COLO829 (cell line): ENCODE measurements at places on chromosomes 6 and 20.

- no peak for DNase-seq
These were observed 239.2 kb upstream of the DEFB112 start for GRCh38 chr6:50288881-50289280.

- DNase-seq = no peak
These were observed 114.9 kb upstream of the DST start for GRCh38 chr6:56757588-56757984.

GRCh38 chr20:60513141-60513540 is 554.9 kb downstream of the CDH26 start:
- no peak for DNase-seq

DNA sequence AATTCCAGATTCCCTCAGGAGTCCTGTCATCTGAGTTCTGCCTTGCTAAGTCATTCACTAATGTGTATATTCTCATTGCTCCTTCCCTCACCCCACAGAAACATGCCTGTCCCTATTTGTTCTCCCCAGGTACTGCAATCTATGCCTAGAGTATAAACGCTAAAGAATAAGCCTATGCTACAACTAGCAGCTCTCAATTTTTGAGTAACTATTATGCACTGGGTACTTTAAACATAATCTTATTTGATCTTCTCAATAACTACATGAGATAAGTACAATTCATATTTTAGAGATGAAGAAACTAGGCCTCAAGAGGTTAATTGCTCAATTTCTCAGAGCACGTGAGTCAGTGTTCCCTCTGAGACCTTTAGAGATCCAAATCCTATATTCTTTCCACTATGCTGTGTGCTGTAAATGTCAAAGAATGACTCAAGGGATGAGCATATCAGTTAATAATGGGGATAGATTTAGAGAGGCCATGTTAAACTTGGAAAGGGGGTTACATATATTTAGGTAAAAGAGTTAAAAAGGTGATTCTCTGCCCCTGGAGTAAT is 423.8 kb upstream of the ADGRB3 start:
- DNase-seq = no peak

DNA sequence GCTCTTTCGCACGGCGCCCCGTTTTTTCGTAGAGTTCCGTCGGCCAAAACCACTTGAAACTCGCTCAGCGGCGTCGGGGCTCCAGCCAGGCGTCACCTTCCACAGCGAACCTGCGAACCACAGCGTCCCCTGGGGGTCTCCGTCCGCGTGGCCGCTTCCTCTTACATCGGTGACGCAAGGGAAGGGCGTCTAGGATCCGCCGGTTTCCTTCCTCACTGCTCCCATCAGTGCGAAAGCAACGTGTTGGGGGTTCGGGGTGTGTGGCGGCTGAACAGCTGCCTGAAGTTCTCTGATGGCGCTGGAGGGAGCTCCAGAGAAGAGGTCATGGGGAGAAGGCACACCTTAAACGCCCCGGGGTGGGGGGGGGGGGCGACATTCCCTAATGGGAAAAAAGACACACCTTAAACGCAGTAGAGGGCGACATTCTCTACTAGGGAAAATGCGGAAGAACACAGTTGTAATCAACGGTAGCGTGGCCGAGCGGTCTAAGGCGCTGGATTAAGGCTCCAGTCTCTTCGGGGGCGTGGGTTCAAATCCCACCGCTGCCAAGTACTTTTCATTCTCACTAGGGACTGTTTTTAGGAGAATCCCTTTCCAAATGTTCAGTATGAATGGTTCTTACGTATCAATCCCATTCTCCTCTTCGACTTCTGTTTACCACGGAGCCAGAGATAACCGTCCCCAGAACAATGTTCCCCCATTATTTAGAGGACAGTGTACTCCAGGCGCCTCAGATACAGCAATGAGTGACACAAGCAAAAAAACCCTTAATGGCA is 16.4 kb downstream of the ZNF311 start:
- DNase-seq = no peak

GRCh38 chr6:170433163-170434116 is 119.7 kb downstream of the PSMB1 start:
- DNase-seq = no peak

GRCh38 chr6:53944543-53944942 is 149.7 kb downstream of the LRRC1 start:
- DNase-seq = peak; percentile 24

DNA sequence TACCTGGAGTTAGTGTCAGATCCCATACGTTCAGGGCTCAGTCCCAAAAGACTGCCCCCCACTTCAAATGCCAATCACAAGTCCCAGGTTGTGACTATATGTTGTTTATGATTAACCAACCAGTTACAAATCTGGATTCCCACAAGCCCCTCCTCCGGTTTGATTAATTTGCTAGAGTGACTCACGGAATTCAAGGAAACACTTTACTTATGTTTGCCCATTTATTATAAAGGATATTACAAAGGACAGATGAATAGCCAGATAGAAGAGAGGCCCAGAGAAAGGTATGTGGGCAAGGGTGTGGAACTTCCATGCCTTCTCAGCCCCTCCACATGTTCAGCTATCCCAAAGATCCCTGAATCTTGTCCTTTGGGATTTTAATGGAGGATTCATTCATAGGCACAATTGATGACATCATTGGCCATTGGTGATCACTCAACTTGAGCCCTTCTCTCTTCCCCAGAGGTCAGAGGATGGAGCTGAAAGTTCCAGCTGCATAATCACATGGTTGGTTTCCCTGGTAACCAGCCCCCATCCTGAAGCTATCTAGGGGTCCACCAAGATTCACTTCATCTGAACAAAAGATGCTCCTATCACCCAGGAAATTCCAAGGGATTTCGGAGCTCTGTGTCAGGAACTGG is 2.0 kb downstream of the ECT2L start:
- DNase-seq = no peak

- DNase-seq = no peak
These were observed 5.3 kb downstream of the LINC00237 start for GRCh38 chr20:21100578-21101452.

- DNase-seq = no peak
These were observed 22.7 kb downstream of the LYRM2 start for GRCh38 chr6:89615882-89616281.

- DNase-seq = no peak
These were observed 528 bp downstream of the NHSL1 start for GRCh38 chr6:138498629-138499302.

DNA sequence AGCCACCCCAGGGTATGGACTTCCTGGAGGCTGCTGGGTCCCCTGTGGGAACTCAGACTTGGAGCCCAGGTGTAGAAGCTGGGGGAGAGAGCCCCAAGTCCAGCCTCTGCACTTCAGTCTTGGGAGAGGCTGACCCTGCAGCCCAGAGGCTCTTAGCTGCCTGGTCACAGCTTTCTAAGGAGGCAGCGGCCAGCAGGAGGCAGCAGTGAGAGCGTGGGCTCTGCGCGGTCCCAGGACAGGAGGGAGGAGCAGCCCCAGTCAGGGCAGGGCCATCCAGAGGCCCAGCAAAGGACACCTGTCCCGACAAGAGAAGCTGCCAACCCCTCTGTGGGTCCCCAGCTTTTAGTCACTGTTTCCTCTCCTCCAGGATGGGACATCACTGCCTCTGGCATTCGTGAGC is 9.4 kb downstream of the TREML2 start:
- DNase-seq = peak; percentile 28

DNA sequence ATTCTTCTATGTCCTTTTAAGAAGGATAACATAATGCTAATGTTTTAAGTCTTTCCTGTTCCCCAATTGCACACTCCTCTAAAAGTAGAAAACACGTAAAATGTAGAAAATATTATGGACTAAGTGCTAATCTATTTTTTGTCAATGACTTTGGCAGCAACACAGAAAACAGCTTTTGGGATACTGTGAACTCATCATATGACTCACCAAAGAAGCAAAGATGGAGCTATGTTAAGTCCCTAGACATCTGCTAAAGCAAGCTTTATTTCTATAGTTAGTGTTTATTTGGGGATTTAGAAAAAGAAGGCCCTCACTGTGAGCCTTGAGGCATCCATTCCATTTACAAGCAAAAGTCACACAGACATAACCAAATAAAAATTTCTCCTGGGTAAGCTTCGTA is 23.0 kb downstream of the OPN5 start:
- DNase-seq = no peak

GRCh38 chr6:53845280-53846195 is 50.7 kb downstream of the LRRC1 start:
- no peak for DNase-seq
